ENCODE measurements at places on chromosomes 7 and 10.

- no peak for DNase-seq
These were observed 595.9 kb upstream of the AUTS2 start for GRCh38 chr7:69002416-69002815.

DNA sequence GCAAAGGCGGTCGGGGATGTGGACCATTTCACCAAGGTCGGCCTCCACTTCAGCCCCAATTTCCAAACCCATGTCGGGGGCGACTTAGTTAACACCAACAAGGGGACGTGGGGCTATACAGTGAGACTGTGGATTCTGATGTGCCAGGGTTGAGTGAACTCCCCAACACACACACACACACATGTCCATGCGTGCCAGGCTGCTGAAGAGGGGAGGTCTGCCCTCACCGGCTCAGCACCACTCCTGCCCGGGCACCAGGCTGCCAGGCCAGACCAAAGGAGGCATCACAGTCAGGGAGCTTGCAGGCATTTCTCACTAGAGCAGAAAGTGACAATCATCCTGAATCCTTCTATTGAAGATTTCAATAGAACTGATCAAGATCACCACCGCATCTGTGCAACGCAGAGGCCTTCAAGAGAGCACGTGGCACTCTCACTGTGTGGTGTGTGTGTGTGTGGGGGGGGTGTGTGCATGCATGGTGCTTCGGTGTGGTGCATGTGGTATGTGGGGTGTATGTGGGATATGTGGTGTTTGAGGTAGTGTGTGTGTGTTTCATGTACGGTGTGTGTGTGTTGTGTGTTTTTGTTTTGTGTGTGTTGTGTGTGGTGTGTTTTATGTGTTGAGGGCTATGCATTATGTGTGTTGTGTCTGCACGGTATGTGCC is 403.5 kb upstream of the RNF32 start:
- no peak for DNase-seq

- no peak for DNase-seq
These were observed 7.1 kb downstream of the CHAT start for GRCh38 chr10:49620841-49621378.

GRCh38 chr10:122293156-122293960 is 22.3 kb downstream of the BTBD16 start:
- DNase-seq: no peak

DNA sequence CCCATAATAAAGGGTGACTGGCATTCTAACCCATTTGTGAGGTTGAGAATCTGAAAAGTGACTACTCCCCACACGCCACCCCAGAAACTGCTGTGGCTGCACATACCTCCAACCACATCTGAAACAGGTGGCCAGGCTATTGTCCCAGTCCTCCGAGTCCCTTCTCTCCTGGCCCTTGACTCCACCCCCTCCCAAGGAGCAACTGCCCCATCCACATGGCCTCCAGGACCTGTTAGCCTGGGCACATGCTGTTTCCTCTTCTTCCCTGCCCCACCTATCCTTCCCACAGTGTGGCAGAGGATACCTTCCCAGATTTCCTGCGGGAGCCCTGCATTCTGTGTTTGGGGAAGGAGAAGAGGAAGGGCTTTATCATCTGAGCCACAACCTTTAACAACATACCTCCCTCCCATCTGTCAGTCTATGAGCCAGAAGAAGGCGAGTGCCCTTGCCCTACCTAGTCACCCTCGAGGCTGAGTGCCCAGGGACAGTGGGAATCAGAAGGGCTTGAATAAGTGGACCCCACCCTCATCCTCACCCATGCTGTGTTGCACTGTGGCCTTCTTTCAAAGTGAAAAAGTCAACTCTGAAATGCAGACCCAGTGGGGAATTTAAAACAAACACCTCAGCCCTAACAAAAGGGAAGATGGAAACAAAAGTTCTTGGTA is 11.9 kb downstream of the STEAP1B start:
- DNase-seq: no peak

- no peak for DNase-seq
These were observed 20.0 kb downstream of the AKR1D1 start for GRCh38 chr7:138095972-138096935.

DNA sequence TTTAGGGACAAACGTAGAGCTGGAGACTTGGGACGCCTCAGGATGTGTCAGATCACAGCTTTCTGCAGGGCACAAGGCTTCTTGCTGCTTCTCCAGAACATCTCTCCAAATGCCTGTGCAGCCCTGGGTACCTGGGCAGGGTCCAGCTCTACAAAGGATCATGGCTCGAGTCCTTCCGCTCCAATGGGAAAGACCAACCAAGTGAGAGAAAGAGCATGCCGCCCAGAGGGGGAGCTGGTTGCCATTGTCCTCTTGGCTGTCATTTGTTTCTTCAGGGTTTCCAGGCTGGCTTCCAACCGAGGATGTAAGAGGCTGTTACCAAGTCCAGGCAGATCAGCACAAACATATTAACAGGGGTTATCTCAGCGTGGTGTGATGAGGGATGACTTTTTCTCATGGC is 5.6 kb upstream of the LEP start:
- no peak for DNase-seq

DNA sequence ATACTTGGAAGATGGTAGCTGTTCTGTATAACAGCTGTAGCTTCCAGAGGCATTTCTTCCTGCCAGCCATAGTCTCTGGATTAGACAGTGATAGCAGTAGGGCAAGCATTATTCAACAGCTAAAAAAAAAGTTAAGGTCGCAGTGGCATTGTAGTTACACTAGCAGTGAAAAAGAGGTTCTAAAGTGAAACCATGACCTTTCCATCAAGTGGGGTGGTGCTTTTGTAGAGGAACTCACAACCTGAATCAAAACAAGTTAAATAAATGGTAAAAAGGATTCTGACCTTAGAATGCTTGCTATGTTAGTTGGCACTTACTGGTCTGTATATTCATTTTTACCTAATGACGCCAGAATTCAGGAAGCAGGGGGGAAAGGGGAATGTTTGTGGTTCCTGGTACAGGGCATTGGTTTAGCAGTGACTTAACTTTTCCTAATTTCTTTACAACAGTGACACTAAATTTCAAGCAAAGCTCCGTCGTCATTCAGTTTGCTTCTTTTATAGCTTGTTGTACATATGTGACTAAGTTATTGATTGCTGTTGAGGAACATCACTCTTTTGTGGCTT is 55.0 kb downstream of the GBF1 start:
- no peak for DNase-seq
